ENCODE measurements at places on chromosomes 12 and 14.

DNA sequence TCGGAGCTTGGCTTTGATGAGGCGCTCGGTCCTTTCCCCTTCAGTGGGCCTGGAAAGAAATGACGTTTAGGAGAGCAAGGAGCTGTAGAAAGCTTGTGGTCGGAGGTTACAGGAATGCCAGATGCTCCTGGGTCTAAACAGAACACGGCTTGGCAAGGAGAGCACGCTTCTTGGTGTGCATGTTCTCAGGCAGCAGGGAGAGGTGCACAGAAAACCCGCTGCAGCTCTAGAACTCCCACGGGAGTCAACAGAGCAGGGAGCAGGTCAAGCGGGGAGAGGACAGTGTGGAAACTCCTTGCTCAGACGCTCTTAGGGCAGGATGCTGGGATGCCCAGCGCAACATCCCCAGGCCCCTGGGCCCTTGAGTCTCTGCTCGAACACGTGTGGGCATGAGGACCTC, 51.0 kb downstream of the SSH1 start:
- no peaks in the 10 kb centered on the region for H3K36me3 ChIP-seq
- DNase-seq, result no peak
- no peaks in the 10 kb centered on the region for H3K27me3 ChIP-seq
- H3K27ac ChIP-seq, result no peak overlapping the region
- H3K4me1 ChIP-seq, result peaks cover 14% of the 10 kb centered on the region

DNA sequence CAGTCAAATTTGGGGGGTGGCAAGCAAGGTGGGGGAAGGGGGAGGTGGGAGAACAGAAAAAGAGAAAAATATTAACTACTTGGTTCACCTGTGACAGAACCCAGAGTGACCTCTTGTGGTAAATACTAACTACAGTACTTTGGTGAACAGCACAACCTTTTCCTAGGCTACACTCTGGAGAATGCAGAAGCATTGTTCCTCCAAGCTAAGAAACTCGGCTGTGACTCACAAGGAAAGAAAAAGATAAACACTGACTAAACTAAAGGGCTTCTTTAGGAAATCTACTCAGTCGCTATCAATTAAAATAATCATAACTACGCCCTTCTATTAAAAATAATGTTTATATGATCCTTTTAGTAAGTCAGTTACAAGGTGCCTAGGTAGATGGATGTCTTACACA, 5.4 kb downstream of the KCNH5 start:
- no peaks in the 10 kb centered on the region for H3K27me3 ChIP-seq
- no peak for DNase-seq
- no peak overlapping the region for H3K27ac ChIP-seq
- no peaks in the 10 kb centered on the region for H3K36me3 ChIP-seq
- H3K4me1 ChIP-seq, result no peaks in the 10 kb centered on the region

DNA sequence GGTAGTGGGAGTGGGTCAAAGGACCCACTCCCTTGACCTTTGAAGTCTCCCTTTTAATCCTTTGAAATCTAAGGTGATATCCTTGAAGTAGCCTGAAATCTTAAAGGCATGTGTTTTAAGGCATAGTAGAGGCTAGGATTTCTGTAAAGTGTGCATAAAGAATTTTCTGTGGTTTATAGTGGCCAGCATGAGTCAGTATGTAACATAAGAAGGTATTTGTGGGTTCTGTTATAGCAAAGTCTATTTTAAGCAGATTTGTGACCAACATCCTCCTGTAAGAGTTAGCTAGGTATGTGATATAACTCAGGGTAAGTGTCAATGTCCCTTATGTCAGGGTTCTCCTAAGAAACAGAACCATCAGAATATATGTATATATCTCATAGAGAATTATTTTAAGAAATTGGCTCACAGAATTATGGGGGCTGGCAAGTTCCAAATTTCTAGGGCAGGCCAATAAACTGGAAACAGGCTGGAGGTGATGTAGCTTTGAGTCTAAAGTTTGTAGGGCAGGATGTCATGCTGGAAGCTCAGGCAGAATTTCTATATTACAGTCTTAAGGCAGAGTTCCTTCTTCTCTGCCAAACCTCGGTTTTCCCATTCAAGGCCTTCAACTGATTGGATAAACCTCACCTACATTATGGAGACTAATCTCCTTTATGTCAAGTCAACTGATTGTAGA, 18.7 kb upstream of the EPYC start:
- H3K27ac ChIP-seq, result no peak overlapping the region
- DNase-seq, result no peak
- H3K4me3 ChIP-seq, result no peak overlapping the region
- H3K27me3 ChIP-seq, result no peaks in the 10 kb centered on the region
- no peaks in the 10 kb centered on the region for H3K36me3 ChIP-seq

DNA sequence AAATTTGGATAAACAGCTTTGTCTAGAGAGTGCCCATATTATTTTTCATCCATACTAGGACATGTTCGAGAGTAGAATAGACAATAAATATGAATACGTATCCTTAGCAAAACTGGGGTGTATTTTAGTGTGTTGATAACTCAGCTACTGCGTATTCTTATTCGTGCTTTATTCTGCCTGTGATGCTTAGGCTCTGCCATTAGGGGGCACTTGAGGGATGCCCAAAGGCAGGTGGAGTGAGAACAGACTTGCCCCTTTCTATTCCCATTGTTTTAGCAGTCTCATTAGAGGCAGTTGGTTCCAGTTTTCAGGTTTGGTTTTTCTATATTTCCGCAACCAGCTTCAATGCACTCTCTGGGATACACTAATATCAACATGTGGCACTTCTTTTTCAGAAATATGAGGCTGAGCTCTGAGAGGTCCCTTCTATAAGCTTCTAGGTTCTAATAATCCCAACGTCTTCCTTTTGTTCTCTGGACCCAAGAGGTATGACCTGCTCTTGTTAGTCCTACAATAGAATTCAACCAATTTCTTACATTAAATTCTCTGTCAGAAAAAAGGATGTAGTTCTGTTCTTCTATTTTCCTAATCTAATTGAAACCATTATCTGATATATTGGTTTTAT, 985.7 kb upstream of the FBXO33 start:
- no peaks in the 10 kb centered on the region for H3K4me1 ChIP-seq
- no peak overlapping the region for H3K27ac ChIP-seq
- no peaks in the 10 kb centered on the region for H3K27me3 ChIP-seq
- no peak overlapping the region for H3K4me3 ChIP-seq
- no peaks in the 10 kb centered on the region for H3K36me3 ChIP-seq
- DNase-seq, result no peak

- no peaks in the 10 kb centered on the region for H3K36me3 ChIP-seq
- no peak overlapping the region for H3K27ac ChIP-seq
- no peaks in the 10 kb centered on the region for H3K27me3 ChIP-seq
- H3K4me3 ChIP-seq, result no peak overlapping the region
Measured at GRCh38 chr12:50043854-50044253, 13.5 kb upstream of the ASIC1 start.

Measured in ovary (tissue), 10 donors.